ENCODE measurements at places on chromosomes 6 and 20.

DNA sequence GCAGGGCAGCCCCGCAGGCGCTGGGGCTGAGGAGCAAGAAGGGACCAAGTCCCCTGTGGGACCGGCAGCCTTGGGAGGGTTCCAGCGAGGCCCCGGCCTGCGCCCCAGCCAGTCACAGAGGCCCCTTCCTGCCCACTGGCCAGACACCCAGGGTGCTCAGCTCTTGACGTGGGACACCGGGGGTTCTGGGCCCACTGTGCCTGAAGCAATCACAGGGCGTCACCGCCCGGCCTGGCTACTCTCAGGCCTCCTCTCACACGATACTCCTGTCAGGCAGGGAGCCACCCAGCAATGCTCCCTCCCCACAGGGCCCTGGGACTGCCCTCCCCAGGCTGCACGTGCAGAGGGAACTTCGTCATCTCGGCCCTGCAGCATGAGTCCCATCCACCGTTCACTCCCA lies 14.5 kb downstream of the TAF4 start:
- DNase-seq: no peak

DNA sequence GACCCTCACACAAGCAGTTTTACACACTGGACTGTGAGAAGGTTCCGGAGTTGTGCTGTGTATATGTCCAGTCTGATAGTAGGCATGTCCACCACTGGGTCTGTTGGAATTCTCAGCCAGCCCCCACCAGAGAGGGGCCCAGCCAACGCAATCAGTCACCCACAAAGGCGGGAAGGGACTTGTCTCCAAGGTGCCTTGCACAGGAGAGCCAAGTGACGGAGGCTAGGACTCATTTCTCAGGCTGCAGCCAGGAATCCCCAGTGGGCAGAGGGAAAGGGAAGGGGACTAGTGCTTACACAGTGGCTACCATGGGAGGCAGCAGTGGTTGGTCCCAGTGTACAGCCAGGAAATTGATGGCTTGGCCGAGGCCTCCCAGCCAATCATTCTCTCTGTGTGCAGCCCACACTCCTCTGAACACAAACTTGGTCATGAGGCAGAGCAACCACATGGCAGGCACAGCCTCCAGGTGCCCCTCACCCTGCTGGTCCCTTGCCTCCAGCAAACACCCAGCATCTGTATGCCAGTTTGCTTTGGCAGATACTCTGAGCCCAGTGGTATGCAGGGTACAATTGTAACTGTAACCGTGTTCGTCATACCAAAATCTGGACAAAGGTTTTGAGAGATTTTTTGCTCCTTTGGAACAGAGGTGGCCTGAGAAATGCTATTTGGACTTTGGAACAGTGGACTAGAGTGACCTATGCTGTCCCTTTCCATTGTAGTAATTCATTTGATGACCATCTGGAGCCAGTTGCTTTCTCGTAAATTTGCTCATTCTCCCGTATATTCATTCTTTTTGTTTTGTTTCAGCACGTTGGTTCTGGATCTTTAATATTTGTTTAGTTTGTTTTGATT lies 72.9 kb upstream of the MYL9 start:
- DNase-seq: no peak

GRCh38 chr6:62775427-62776022 lies 435.7 kb upstream of the FKBP1C start:
- no peak for DNase-seq

DNA sequence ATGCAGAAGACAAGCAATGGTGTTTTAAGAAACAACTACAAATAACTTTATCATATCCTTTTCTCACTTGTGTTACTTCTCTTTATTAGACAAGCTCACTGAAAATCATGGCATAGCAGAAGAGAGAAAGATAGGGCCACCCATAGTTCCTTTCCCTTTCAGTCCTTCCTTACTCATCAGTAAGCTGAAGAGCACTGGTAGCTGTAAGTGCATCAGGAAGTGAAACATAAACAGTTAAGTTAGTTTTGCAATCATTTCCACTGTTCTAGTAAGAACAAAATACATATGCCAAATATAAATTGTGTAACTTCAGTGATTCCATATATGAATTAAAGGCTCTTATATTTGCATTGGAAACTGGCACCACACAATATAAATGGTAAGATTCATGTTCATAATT lies 220.1 kb downstream of the HACE1 start:
- DNase-seq: no peak

GRCh38 chr6:4727671-4728435 lies 48.4 kb upstream of the CDYL start:
- no peak for DNase-seq

GRCh38 chr6:149846321-149846720 lies 17.8 kb downstream of the LRP11 start:
- DNase-seq: no peak

DNA sequence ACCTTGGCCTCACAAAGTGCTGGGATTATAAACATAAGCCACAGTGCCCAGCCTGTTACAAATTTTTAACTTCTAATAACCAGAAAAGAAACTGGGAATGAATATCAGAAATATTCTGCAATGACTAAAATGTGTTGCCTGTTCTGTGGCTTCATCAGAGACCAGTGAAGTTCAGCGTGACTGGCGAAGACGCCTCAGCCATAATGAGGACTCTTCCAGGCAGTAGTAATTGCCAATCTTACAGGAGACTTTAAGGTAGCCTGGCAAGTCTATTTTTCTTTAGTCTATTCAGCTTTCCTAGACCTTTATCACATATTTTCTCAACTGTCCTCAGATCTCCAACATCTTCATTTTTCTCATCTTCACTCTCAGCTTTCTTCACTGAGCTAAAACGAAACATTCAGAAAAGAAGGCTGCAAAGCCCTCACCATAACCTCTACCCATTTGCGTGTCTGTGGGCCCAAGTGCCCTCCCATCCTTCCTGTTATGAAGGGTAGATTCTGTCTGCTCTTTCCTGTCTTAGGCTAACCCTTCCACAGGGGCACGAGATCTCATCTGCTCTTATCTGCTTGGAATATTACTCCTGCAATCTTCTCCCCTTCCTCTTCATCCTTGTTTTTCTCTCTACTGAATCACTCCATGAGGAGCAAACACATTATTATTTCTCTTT lies 42.0 kb upstream of the OLIG3 start:
- no peak for DNase-seq

DNA sequence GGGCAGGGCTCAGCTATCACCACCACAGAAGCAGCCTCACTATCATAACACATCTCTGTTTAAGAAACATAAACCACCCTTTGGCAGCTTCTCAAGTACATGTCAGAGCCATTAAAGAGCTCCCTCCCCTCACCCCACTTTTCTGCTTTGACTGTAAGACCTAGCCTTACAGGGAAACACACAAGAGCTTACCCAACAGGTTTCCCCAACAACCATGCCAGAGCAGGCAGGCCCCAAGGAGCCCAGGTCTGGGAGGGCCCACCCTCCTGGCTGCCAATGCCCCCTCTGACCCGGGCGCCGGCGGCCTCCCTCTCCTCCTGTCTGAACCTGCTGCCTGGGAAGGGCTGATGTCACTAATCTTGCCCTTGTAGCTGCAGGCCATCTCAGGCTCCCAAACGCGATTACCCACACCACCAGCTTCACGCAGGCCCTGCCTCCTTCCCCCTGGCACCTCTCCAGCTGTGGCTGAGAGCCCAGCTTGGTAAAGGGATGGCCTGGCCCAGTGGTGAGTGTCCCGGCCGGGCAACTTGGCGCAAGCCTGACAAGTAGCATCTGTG lies 402.0 kb downstream of the MAFB start:
- DNase-seq: no peak

DNA sequence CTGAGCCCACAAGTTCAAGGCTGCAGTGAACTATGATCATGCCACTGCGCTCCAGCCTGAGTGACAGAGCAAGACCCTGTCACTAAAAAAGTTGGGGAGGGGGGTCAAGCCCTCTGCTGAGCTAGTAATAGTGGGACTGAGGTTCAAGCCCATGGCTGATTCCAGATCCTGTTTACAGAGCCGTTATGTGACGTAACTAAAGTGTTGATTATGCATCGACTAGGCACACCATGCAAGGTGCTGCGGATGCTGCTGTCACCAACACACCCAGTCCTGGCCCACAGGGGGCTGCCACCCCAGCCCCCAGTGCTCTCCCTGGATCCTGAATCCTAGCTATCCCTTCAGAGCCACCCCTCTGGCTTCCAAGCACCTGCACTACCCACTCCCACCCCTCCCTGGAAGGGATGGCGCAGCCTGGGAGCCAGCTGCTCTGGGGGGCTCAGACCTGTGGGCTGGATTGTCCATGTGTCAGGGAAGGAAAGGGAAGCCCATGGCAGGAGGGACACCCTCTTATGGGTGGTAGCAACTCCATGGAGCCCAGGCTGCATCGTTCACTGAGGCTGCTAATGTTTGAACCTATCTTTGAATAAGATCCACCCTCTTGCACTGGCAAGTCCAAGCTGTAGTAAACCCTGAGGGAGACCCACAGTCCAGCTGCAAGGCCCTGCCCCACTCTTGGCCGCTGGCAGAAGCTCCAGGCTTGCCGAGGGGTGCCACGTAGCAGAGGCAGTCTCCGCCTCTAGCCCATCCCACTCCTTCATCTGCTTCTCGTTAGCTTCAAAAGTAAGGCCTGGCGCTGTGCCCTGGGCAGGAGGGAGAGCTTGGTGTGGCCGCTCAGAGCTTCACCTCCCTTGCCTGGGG lies 95.0 kb downstream of the SNX5 start:
- no peak for DNase-seq

DNA sequence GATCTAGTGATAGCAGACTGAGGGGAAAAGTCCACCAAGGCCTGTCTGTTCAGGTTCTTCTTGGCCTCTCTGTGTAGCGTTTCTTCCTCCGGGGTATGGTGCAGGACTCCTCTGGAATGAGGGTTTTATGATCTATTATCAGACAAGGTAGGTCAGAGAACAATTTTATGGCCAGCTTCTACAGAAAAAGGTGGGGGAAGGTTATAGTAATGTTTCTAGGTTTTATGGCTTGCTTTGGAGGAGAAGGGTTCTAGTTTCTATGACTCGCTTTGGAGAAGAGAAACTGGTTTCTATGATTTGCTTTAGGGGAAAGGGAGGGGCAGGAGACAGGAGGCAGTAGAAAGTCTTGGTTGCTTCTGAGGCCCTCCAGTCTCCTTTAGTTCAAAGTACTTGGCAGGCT lies 144.8 kb upstream of the LAMA2 start:
- no peak for DNase-seq

DNA sequence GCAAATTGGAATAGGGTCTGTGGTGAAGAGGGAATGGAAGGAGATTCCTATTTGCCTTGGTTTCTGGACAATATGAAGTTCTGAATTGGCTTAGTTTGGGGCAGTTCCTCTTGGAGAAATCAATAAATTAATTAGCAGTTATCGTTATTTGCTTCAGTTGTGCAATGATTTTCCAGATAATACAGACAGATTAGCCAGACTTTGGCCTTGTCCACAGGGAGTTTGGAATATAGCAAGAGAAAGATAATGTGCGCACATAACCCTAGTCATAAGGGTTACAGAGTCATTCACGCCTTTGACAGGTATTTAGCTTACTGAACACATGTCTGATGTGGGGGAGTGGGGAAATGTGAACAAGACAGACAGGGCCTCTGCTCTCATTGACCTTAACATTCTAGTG lies 1.3 kb downstream of the ATRN start:
- DNase-seq: no peak

DNA sequence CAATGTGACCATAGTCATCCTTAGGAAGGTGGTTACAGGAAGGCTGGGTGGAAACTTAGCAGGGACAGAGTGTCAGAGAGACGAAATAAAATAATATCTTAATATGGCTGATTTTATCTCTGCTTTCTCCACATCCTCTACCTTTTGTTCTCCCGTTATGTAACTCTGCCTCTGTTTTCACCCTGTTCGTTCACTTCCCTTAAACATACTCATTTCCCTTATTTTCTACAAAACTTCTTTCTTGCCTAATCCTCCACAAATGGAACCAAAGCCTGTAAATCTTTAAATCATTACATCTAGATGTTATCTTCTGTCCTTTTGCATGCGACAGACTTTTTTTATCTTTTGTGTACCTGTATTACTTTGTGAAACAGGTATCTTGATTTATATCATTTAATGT lies 23.3 kb upstream of the CRIP3 start:
- no peak for DNase-seq

DNA sequence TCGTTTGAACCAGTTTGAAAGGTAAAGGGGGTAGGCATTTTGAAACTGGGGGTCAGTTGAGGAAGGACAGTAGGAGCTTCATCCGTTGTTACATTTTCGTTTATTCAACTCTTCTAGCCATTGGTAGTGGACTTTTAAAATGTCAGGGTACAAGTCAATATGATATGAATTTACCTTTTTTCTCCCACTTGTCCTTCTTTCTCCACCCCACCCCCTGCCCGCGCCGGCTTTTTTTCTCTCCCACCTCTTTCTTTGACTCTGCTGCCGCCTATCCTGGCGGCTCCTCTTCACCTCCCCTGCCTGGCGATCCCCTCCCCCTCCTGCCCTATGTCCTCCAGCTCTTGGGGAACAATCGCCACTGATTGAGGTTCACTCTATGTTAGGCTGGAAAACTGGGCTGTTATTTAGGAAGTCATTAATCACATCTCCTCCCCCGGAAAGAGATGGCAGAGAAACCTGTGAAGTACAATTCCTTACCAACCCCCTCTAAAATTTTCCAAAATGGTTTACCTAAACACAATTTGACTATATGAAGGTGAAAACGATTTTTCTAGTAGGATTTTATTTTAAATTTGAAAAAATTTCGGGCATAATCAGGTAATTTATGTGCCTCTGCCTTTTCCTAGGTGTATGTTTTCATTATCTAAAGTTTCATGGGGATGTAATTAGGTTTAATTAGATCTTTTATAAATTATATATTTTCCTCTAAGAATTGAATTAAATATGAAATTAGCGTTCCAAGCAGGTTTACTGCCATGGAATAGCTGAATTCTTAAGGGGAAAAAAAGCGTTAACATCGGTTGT lies 778 bp upstream of the LIN28B start:
- no peak for DNase-seq

DNA sequence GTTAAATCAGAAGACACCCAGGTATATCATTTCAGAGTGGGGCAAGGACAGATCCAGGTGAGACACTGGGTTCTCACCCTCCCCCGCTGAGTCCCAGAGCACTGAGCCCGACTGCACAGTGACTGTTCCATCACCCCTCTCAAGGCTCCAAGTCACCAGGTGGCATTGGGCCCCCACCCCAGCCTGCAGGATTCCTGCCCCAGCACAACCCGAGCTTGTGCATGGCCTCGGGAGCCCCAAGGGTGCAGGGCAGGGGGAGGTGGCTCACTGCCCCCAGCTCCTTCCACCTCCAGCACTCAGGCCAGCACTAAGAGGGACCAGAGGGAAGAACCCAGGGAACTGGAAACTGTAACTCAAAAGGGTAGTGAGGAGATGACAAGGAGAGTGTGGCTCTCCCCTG lies 39.3 kb upstream of the CST5 start:
- DNase-seq: no peak

All from stimulated activated CD4-positive, alpha-beta T cell treated with anti-CD3 and anti-CD28 coated beads, Interleukin-15, amount 100 ng/mL, for 1 hour (primary cell).